AG04450 (cell line): ENCODE measurements at places on chromosomes 16 and 17.

DNA sequence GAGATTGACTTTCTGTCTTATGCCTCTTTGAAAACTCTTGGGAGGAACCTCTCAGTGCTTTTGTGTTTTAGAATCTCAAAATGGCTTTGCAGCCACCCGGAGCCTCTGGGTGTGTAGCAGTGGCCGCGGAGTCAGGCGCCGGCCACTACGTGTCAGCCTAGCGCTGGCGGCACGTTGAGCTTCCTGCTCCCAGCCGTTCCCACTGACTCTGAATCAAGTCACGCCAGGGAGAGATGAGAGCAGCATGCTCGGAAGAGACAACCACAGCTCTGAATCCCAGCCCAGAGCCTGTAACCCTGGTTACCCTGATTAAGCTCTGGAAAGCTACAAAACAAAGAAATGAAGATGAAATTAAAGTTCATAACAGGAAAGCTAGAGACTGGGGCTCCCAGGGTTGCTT lies 97.4 kb upstream of the CACNG5 start:
- no peak for DNase-seq

DNA sequence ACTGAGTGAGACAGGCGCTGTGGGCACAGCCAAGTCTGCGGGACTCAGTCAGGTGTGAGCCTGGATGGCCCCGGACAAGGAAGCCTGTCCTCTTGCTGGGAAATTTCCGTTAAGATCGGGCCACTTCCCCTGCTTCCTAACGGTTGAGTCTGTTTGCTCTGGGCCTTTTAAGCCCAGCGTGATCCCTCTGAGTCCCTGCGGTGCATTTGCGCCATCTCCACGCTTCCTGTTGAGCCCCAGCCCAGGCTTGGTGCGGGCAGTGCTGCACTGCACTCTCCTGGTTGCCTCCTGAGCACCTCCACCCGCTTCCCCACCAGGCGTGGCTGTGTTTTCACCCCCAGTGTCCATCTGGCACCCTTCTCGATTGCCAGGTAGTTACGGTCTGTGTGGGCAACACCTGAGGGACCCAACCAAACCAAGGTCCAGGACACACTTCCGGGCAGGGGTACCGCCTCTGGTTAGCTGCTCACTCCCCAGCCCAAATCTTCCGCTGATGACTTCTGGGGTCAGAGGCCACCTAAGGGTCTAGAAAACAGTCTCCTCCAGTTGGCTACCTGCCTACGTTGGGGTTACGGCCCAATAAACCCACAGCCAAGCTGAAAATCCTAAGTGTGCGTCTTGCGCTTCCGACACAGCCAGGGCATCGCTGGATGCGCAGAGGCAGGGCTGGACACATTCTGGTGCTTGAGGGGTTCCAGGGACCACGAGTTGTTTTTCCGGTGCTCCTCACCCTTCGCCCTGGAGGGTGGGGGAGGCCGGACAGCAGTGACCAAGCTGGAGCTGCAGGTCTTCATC lies 1.4 kb upstream of the SLC25A10 start:
- no peak for DNase-seq

DNA sequence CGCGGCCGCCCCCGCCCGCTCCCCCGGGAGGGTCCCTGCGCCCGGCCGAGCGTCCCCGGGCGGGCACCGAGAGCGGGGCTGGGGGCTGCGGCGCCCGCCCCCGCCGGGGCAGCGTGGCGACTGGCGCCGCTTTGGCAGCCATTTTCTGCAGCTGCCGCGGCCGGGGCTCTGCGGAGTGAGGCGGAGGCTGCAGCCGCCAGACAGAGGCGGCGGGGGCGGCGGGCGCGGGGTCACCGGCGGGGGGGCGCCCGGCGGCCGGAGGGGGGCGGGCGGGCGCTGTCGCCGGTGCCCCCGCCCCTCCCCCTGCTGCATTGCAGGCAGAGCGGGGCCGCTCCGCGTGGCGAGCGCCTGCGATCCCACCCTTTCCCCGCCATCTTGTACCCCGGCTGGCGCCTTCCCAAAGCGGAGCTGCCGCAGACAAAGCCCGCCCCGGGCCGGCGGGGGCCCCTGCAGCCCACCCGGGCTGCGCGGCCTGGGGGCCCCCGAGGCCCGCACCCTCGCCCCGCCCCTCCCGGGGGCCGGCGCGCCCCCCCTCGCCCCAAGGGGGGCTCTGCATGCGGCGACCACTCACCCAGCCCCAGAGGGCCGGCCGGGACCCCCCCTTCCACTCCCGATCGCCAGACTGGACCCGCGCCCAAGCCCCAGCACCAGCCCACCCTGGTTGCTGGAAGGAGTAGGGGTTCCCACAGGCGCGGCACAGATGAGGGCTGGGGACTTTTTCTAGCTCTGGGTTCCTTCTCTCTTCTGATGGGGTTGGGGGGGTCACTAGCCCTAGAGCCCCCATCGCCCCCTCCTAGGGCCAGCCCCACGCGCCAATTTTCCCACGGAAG lies 16.6 kb upstream of the CBX8 start:
- DNase-seq = no peak

DNA sequence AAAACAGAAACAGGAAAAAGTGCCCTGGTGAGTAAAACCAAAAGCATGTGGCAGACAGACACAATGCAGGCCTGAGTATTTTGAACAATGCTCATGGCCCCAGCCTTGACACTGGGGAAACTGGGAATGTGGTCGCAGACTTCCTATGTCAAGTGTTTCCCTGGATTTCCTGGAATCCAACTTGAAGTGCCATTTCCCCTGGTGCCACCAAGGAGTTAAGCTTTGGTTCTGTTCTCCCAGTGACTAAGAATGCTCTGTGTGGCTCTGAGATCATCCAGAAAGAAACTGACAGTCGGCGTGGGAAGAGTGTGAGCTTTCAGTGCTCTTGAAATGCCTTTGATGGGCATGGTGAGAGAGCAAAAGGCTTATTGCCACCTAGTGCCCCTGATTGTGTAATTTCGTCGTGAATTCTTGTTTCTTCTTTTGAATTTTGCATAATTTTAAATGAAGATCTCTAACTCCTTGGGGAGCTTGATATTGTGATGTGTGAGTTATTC lies 96.0 kb downstream of the YPEL2 start:
- no peak for DNase-seq

DNA sequence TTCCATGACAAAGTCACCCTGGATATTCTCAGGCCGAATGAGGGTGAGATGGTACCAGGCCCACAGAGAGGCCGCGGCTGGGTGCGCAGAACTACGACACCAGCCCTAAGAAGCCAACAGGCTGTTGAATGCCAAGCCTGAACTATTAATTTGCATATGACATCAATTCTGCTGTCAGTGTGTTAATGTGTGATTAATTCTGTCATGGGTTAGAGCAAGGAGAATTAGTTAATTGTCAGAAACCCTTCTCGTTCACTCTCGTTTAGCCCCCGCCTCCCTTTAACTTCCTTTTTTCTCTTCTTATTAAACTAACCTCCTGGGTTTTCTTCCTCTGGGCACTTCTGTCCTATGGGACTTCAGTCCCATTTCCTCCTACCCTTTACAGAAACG lies 123.4 kb downstream of the ZFHX3 start:
- no peak for DNase-seq

DNA sequence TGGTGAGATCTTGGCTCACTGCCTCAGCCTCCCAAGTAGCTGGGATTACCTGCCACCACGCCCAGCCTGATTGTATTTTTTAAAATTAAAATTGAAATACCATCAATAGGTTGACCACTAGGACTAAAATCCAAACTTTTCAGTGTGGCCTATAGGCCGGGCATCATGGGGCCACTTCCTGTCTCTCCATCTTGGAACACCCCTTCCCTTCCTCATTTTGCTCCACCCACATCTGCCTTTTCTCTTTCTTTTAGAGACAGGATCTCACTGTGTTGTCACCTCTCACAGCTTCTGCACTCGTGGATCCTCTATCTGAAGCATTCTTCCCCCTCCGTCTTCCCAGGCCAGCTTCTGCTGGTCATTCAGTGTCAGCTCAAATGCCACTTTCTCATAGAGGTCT lies 57.0 kb downstream of the BMERB1 start:
- DNase-seq = no peak

GRCh38 chr16:86349338-86349900 lies 160.9 kb upstream of the FOXF1 start:
- DNase-seq = no peak

DNA sequence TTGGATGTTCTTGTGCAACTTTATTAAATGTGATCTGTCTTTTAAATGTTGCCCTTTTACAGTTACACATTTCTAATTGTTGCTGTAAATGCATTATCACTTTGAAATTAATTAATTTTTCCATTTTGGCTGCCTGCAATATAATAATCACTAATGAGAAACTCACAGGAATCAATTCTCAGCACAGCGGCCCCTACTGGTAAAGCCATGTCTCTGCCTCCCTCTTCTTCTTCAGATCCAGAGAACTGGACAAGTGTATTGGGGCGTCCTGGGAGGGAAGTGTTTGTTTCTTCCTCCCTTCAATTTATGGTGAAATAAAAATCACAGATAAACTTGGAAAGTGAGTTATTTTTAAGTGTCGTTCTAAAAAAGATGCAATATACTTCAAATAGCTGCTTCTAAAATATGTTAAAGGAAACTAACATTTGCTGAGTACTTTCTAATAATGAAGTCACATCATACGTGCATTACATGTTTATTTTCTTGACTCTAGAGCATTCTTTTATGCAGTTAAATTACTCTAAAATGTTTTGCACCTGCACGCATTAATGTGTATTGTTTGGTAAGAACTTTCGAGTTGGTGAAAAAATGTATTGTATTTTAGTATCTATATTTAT lies 338.0 kb downstream of the WWOX start:
- DNase-seq = no peak

- DNase-seq = no peak
These were observed 166.4 kb downstream of the C16orf95 start for GRCh38 chr16:87150681-87151280.

DNA sequence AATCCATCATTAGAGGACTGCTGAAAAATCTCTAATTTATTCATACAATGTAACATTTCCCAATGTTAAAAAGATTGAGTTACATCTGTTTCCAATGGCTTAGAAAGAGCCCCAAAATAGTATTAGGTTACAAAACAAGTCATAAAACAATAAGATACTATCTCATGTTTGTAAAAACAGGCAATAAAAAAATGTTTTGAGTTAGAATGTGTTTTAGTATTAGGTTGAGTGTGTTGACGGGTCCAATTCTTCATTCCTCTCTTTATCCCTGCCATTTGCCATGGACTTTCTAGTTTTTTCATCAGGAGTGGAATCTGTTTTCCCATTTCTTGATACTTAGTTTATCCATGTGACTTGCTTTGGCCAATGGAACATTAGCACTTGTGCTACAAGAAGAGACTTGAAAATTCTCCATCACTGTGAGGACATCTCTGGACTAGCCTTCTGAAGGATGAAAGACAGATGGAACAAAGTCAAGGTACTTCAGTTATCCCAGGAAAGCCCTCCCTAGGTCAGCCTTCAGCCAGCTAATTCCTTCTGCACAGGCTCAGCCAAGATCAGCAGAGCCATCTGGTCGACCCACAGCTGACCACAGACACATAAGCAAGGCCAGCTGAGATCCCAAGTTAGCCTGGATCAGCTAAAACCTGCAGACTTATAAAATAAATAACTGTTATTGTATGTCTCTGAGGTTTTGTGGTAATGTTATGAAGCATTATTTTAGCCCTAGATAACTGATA lies 83.3 kb downstream of the HS3ST3A1 start:
- peak; percentile 82 for DNase-seq

GRCh38 chr16:20339744-20340143 lies 12.4 kb upstream of the GP2 start:
- no peak for DNase-seq

DNA sequence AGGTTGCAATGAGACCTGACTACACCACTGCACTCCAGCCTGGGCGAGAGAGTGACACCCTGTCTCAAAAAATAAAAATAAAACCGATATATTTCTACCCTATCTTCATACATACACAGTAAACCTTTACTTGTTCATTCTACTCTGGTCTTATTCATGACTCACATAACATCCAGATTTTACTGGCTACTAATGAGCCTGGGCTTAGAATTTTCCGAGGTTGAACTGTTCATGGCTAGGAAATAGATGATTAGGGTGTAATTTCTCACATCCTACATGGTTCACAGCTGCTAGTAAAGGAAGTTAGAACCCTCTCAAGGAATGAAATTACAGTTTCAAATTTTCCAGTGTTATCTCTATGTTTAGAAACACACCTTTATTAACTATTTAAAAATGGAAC lies 14.7 kb downstream of the GSPT1 start:
- no peak for DNase-seq

DNA sequence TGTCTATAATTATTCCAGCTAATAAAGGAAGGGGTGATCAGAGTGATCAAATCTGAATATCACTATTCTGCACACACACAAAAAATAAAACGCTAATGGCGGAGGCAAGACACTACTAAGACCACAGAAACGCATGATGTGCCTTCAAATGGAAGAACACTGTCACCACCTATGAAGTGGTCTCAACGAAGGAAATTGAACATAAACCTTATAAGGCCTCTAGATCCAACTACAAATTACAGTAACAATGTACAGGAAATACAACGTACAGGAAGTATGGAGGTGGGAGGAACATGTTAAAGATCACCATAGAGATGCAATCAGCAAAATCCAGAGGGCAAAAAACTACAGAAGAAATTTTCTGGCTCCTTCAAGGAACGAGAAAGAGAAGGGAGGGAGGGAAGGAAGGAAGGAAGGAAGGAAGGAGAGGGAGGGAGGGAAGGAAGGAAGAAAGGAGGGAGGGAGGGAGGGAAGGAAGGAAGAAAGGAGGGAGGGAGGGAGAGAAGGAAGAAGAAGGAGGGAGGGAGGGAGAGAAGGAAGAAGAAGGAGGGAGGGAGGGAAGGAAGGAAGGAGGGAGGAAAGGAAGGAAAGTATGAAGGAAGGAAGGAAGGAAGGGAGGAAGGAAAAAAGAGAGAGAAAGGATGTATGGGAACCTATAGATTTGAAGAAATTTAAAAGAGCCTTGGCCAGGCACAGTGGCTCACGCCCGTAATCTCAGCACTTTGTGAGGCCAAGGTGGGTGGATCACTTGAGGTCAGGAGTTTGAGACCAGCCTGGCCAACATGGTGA lies 3.1 kb upstream of the SGCA start:
- DNase-seq = no peak

DNA sequence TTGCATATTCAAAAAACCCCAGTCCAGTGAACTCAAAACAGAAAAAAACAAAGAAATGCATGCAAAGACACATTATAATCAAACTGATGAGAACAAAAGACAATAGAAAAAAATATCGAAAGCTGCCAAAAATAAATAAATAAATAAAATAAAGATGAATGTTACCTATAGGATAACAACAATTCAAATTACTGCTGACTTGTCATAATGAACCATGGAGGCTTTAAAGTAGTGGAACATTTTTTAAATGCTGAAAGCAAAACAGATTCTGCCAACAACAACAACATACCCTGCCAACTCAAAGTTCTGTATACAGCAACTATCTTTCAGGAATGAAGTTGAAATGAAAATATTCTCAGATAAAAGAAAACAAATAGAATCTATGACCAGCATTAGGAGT lies 116.6 kb downstream of the CBLN1 start:
- DNase-seq = no peak

DNA sequence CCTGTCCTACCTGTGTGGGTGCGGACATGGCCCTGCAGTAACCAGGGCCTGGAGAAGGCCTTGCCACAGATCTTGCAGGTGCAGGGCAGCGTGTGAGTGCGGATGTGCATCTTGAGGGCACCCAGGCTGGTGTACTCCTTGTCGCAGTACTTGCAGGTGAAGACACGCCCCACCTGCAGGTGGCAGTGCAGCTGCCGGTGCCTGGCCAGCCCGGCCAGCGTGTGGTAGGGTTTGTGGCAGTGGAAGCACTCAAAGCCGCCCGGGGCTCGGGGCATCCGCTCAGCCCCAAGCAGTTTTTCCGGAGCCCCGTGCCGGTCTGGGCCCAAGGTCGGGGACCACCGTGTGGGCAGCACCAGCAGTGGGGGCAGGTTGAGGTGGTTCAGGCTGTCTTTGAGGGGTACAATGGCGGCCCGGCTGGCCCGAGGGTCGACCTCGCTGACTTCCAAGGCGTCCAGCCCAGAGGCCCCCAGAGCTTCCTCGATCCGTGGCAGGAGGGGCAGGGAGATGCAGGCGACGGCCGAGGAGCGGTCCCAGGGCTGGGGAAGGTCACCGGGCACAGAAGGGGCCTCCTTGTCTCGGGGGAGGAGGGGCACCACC lies 5.1 kb downstream of the SNAI3 start:
- no peak for DNase-seq
